ENCODE measurements at places on chromosomes 3 and 15.

GRCh38 chr15:71494563-71495397 lies 315.6 kb upstream of the NR2E3 start:
- DNase-seq, result no peak

DNA sequence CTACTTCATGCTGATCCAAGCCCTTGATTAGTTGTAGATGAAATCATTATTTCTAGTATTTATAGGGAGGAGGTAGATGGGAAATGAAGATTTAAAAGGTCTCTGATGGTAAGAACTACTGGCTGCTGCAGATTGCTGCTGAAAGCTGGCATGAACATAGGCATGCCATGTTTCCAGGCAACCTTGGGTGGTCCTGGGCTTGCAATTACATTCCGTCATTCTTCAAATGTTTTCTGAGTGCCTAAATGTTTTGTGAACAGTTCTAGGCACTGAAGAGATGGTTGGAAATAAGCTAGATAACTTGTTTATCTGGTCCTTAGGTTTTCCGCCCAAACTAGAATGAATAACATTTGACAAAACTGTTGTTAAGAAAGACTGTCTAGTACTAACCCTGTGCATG lies 95.8 kb downstream of the KCNAB1 start:
- DNase-seq, result no peak

DNA sequence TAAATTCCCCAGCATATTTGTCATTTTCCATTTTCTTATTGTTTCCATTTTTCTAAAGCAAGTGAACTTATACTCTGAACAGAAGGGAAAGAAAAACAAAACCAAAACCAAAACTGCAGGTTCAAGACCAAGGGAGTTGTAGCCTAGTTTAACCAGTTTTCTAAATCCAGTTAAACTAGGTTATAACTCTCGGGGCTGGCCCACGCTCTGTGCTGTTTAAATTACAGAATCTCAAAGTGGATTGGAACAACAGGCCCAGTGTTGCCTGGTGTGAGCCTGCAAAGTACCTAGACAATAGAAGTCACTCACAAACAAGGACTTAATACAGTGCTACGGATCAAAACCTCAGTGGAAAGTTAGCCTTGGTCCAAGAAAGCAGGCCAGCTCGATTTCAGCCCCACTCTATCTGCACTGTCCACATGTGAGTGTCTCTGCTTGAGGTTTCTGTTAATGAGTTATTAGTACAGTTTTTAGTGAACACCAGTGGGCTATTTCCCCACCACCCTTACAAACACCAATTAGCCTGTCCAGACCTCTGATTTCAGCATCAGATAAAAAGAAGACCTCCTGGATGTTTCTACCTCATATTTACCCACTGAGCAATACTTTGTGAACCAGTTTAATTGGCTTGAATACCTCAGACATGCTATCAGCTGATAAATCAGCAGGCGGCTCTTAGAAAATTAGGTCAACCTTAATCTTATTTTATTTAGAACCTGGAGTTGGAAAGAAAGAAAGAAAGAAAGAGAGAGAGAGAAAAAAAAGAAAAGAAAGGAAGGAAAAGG lies 93.8 kb upstream of the PDZRN3 start:
- no peak for DNase-seq

GRCh38 chr3:143147707-143148106 lies 28.1 kb downstream of the CHST2 start:
- no peak for DNase-seq

GRCh38 chr15:68373028-68373427 lies 58.9 kb downstream of the ITGA11 start:
- no peak for DNase-seq

GRCh38 chr3:187813198-187813597 lies 67.9 kb upstream of the BCL6 start:
- no peak for DNase-seq

GRCh38 chr3:194854659-194855390 lies 169.1 kb downstream of the FAM43A start:
- DNase-seq, result no peak

GRCh38 chr15:100438570-100438969 lies 90.2 kb downstream of the CERS3 start:
- DNase-seq, result no peak

- DNase-seq, result no peak
Measured at GRCh38 chr3:346186-346585, 149.6 kb downstream of the CHL1 start.

GRCh38 chr3:49273825-49274532 lies 3.1 kb downstream of the C3orf62 start:
- DNase-seq, result no peak

- DNase-seq, result no peak
Measured at GRCh38 chr3:117734496-117734895, 1024.9 kb downstream of the TUSC7 start.

DNA sequence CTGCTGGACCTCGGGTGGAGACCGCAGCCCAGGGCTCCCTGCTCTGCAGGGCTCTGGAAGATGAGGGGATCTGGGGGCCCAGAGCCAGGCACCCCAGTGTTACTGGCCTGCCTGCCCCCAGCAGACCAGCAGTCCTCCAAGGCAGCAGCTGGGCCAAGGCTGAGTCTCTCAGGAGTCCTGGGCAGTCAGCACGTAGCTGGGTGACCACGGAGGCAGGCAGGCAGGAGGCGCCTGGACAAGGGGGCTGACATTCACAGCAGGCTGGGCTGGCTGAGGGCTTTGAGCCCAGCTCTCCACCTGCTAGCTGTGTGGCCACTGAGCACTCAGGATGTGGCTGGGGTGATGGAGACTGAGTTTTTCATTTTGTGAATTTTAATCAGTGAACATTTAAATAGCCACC lies 67.9 kb downstream of the IQSEC1 start:
- DNase-seq, result no peak

- DNase-seq, result no peak
Measured at GRCh38 chr3:29898171-29898965, 617.5 kb downstream of the RBMS3 start.

DNA sequence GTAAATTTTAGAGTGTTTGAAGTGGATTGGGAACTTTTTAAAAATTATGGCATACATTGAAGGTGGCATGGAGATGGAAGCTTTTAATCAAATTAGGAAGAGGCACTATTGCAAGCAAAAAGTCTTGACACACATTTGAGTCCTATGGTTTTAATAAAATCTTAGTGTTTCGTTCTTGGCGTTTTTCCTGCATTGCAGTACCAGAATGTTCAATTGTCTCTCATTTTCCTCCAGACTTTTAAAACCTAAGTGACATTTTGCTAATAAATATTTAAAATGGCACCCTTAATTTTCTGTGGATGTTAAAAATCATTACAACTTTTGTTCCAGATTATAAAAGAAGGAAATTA lies 2.2 kb downstream of the TGFBR2 start:
- DNase-seq, result no peak

GRCh38 chr15:100468285-100468684 lies 60.5 kb downstream of the CERS3 start:
- DNase-seq, result no peak

DNA sequence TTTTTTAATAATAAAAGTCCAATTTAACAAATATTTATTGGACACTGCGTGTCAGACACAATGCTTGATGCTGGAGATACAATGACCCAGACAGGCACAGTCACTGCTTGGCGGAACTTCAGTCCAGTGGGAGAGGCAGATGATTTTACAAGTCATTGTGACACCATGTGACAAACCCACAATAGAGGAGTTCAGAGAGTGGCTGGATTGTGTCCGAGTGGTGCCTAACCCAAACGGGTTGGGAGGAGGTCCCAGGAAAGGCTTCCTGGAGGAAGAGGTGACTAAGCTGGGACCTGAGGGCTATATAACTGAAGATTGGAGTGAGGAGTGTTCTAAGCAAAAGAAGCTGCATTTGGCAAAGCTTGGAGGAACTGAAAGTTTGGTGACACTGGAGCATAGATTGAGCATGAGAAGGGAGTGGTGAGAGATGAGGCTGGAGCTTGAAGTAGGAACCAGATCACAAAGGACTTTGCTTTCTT lies 41.4 kb downstream of the CRTC3 start:
- no peak for DNase-seq

GRCh38 chr3:129239991-129240390 lies 9.4 kb upstream of the COPG1 start:
- DNase-seq, result no peak

DNA sequence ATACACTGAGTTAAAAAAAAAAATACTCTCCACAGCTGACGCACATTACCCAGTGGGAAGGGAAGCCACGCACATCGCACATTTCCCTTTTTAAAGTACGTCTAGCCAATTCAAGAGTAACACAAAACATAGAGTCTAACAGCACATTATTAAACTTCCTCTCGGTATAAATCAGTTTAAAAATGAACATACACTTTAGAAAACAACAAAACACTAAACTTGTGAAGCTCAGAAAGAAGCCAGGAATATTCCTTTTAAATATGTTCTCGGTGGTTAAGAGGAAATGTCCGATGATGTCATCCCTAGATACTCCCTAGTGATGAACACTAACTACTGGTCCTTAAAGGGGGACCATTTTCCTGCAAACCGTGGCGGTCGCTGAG lies 721 bp downstream of the MYEF2 start:
- DNase-seq, result no peak

- DNase-seq, result no peak
Measured at GRCh38 chr3:188939814-188940572, 231.8 kb upstream of the TPRG1 start.

GRCh38 chr15:91535856-91536500 lies 317.5 kb upstream of the SLCO3A1 start:
- no peak for DNase-seq

DNA sequence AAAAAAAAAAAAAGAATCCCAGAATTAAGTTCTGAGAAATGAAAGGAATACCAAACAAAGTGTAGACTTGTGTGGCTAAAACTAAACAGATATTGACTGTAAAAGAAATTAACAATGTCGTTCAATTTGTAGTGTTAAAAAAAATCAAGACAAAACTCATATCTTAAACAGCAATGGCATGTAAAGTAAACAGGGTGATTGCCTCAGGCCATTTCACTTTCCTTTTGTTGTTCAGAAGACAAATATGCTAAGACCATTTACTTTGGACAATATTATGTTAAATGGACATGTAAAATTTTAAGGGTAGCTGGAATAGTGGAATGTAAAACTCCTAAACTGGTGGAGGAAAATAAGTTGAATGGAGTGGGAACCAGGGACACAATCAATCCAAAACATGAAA lies 139.1 kb downstream of the RTP4 start:
- DNase-seq, result no peak

DNA sequence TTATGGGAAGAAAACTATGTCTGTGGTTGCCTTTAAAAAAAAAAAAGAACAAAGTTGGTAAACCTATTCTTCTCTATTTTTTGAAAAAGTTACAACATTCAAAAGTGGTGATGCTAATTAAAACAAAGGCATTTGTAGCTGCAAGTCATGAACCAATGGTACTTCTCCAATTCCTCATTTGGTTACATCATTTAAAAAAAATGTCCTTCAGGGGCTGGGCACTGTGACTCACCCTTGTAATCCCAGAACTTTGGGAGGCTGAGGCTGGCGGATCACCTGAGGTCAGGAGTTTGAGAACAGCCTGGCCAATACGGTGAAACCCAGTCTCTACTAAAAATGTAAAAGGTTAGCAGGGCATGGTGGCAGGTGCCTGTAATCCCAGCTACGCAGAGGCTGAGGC lies 574.6 kb downstream of the VGLL3 start:
- no peak for DNase-seq

GRCh38 chr3:183551930-183552329 lies 3.6 kb downstream of the KLHL6 start:
- no peak for DNase-seq

DNA sequence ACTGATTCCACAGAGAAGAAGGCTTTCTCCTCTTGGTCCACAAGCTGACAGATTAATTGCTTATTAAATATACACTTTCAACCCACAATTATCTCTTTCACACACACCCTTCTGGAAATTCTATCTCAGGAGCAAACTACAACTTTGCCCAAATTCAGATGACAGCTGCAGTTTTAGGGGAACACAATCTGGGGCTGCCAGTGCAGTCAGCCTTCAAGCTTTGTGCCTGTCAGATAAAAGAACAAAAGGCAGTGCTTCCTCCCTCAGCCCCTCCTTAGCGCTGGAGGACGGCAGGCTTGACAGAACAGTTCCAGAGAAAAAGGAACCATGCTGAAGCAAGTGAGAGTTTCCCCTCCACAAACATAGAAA lies 99.6 kb downstream of the TMCC1 start:
- no peak for DNase-seq

DNA sequence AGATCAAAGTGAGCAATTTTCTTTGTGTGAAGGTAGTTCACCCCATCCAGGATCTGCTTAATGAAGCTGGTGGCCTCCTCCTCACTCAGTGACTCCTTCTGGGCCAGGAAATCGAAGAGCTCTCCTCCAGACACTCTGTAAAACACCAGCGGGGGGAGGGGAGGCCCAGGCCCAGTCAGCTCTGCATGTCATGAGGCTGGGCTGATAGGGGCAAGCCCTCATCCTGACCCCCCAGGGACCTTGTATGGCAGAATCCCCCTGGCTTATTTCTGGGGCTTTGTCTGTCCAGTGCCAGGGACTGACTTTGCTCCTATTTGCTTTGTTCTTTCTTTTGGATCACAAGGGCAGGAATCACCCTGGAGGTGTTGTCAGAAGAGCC lies 74.9 kb downstream of the DAPK2 start:
- DNase-seq, result peak; percentile 52

GRCh38 chr3:23162934-23163333 lies 40.2 kb upstream of the UBE2E2 start:
- DNase-seq, result no peak

GRCh38 chr3:160707187-160707794 lies 30.3 kb downstream of the ARL14 start:
- no peak for DNase-seq

GRCh38 chr3:126216416-126216815 lies 36.0 kb upstream of the ALDH1L1 start:
- DNase-seq, result no peak

DNA sequence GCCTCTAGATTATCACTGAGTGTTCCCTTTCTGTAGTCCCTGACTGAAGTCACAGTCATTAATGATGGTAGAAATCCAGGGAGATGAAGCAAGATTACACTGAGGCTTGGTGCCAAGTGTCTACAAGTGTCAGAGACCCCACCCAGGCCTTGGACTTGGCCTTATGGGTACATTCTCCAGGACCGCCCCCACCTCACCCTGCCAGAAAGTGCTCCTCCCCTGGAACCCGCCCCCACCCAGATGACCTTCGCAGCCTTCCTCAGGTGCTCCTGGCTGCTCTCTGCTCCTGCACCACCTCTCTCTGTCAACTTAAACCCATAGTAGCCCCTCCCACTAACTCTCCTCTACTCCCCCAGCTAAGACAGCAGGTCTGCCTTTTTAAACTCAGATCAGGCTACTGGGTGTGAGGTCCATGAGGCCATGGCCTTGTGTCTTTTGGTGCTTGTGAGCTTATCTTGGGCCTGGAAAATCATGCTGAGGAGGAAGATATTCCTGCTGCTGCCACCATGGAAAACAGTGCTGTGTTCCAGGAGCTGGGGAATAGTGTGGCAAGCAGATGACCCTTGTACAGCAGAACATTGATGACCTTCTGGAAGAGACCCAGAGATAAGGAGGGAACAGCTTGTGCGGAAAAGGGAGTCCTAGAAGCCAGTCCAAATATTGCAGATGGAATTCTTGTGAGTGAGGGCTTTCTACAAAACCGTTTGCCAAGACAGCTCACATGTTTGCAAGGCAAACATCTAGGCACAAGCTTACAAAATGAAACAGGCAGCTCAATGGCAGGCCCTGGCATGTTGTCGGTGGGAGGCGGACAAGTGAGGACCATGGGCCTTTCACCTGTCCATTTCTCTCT lies 40.3 kb upstream of the NDUFB4 start:
- DNase-seq, result no peak

All from stimulated activated CD8-positive, alpha-beta memory T cell treated with anti-CD3 and anti-CD28 coated beads, Interleukin-2, amount 100 ng/mL, for 48 hours (primary cell).